ENCODE measurements at places on chromosomes 1 and 21. TPM values are rescaled to one million over a fixed set of nuclear protein-coding genes. Genes with fewer than 3 reads are reported as not detected.

OR2T3 gene
- total RNA-seq: not detected

DNA sequence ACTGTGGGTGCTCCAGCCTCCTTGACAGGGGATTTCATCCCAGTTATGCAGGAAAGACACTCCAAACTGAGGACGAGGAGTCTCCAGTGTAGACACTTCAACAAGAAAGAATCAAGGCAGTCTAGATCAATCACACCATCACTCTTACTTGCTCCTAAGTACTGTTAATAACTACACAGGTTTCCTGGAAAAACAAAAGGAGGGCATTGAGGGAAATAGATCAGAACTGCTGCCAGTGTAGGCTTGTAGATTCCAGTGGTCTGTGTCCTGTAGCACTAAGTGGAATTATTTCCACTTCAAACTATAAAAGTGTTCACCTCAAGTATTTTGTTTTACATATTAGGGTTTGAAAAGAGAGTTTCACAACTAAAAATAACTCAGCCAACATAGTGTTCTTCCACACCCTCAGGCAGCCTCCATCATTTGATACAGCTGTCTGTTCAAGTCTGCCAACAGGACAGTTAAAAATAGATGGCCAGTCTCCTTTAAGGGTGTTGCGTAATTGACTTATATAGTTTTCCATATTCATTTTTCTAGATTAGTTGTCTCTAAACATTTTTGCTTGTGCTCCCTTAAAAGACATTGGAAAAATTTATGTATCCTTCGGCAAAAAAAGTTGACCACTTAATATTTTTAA, 32.0 kb upstream of the AGL start:
- H3K27me3 ChIP-seq: no peaks in the 10 kb centered on the region
- H3K36me3 ChIP-seq: no peaks in the 10 kb centered on the region
- H3K4me3 ChIP-seq: no peak overlapping the region

GALE gene
- total RNA-seq: 30.4 TPM

AIRE gene
- 0.75 TPM for total RNA-seq

GRCh38 chr1:210558302-210558701, 229.6 kb downstream of the HHAT start:
- no peaks in the 10 kb centered on the region for H3K4me1 ChIP-seq
- DNase-seq: no peak
- H3K36me3 ChIP-seq: no peaks in the 10 kb centered on the region
- no peaks in the 10 kb centered on the region for H3K27me3 ChIP-seq
- no peak overlapping the region for H3K27ac ChIP-seq
- H3K4me3 ChIP-seq: no peak overlapping the region

- no peaks in the 10 kb centered on the region for H3K27me3 ChIP-seq
- H3K36me3 ChIP-seq: no peaks in the 10 kb centered on the region
- H3K4me3 ChIP-seq: no peak overlapping the region
- DNase-seq: peak; percentile 88
- peaks cover 8% of the 10 kb centered on the region for H3K4me1 ChIP-seq
These were observed 74.1 kb upstream of the IRF2BP2 start for GRCh38 chr1:234683861-234684632.

RIPPLY3 gene
- total RNA-seq: not detected

DNA sequence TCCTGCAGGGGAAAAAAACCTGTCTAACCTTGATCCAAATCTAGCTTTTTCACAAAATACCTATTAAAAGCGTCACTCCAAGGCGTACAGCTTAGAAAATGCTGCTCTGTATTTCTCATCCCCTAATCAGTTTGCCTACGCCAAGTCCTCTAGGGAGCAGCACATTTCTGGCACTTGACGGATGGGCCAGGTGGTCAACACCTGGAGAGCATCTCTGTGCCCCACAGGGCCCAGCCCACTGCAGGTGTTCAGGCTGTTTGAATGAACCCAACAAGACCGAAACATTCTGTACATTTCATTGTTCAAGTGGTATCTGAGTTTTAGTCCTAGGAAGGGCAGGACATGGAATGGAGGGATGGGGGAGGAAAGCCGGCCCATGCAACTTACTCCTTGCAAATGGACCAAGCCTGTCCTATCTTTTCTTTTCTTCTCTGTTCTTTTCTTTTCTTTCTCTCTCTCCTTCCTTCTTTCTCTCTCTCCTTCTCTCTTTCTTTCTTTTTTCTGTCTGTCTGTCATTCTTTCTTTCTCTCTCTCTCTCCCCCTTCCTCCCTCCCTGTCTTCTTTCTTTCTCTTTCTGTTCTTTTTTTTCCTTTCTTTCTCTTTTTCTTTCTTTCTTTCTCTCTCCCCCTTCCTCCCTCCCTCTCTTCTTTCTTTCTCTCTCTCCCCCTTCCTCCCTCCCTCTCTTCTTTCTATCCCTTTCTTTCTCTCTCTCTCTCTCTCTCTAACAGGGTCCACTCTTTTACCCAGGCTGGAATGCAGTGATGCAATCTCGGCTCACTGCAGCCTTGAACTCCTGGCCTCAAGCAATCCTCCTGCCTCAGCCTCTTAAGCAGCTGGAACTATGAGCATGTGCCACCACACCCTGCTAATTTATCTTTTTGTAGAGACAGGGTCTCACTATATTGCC, 29.1 kb downstream of the IGFN1 start:
- H3K4me1 ChIP-seq: no peaks in the 10 kb centered on the region
- no peaks in the 10 kb centered on the region for H3K27me3 ChIP-seq
- H3K4me3 ChIP-seq: no peak overlapping the region
- H3K36me3 ChIP-seq: no peaks in the 10 kb centered on the region

KDF1 gene
- not detected for total RNA-seq

DNA sequence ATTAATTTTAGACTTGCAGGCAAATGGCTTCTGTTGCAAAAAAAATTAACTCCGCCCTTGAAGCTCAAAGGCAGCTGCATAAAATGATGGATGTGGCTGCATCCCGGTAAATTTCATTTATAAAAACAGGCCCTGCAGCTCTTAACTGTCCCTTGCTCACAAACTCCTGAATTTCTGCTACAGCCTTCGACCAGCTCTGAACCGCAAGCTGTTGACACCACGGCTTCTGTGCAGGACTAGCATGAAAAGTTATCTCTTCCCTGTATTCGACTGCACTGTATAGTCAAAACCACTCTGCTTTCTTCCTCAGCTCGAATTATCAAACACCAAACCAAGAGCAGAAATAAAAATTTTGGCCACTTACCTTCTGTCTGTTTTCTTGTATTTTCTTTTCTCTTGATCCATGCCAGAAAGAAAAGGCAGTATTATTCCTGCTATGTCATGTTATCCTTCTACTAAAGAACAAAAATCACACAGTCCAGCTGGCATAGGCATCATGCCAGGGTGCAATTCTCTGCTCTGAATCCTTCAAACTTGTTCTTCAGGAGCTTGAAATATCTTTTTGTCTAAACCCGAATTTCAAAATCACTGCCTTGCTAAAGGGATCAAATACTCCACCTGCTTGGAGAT, 195.5 kb upstream of the NCAM2 start:
- no peak for DNase-seq
- no peaks in the 10 kb centered on the region for H3K4me1 ChIP-seq
- H3K27ac ChIP-seq: no peak overlapping the region
- H3K4me3 ChIP-seq: no peak overlapping the region
- no peaks in the 10 kb centered on the region for H3K27me3 ChIP-seq

- H3K27ac ChIP-seq: no peak overlapping the region
- peaks cover 17% of the 10 kb centered on the region for H3K27me3 ChIP-seq
- H3K4me1 ChIP-seq: no peaks in the 10 kb centered on the region
- no peak for DNase-seq
- H3K4me3 ChIP-seq: no peak overlapping the region
These were observed 3.3 kb downstream of the NCMAP start for GRCh38 chr1:24558902-24559791.

GNG4 gene
- not detected for total RNA-seq

GRCh38 chr21:42262831-42263231, 43.9 kb downstream of the ABCG1 start:
- no peak overlapping the region for H3K27ac ChIP-seq
- no peaks in the 10 kb centered on the region for H3K36me3 ChIP-seq
- DNase-seq: peak; percentile 31

GRCh38 chr1:98559291-98559690, 102.2 kb upstream of the SNX7 start:
- no peaks in the 10 kb centered on the region for H3K36me3 ChIP-seq
- H3K4me1 ChIP-seq: no peaks in the 10 kb centered on the region
- H3K27ac ChIP-seq: no peak overlapping the region
- no peak for DNase-seq

CASZ1 gene
- total RNA-seq: 25.8 TPM

- no peak overlapping the region for H3K27ac ChIP-seq
These were observed 199.0 kb downstream of the USH2A start for GRCh38 chr1:216224233-216224632.

IL12RB2 gene
- total RNA-seq: not detected

- peaks cover 5% of the 10 kb centered on the region for H3K4me1 ChIP-seq
- H3K4me3 ChIP-seq: no peak overlapping the region
- no peaks in the 10 kb centered on the region for H3K27me3 ChIP-seq
These were observed 15.8 kb upstream of the TNFRSF8 start for GRCh38 chr1:12047120-12047876.

GRCh38 chr1:46446646-46447498, 42.8 kb upstream of the DMBX1 start:
- H3K27ac ChIP-seq: no peak overlapping the region
- peak; percentile 87 for DNase-seq
- H3K27me3 ChIP-seq: no peaks in the 10 kb centered on the region
- H3K36me3 ChIP-seq: no peaks in the 10 kb centered on the region

DNA sequence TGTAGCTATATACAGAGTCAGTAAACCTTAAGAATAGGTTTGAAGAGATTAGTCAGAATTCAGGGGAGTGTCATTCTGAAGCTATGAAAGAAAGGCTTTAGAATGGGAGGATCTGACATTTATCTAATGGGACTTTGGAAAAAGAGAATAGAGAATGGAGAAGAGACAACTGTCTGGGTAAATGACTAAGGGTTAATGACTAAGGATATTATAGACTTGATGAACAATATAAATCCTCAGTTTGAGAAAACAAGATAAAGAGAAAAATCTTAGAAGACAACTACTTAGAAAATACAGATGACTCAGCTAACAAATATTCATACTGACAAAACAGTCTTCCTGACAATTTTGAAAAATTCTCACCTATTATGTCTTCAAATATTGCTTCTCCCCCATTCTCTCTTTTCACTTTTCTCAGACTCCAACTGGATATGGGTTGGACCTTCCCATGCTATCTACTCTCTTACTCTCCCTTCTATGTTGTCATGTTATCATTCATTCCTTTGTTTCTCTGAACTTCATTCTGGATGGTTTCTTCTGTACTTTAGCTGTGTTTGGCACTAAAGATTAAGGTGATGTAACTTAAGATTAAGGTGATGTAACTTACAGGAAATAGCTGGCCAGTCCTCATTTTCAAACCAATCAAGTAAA, 20.4 kb downstream of the SLC16A1 start:
- H3K4me3 ChIP-seq: no peak overlapping the region
- H3K4me1 ChIP-seq: peaks cover 3% of the 10 kb centered on the region
- no peak overlapping the region for H3K27ac ChIP-seq

NIBAN1 gene
- total RNA-seq: 74.6 TPM

GRCh38 chr1:101278845-101279244, 42.0 kb downstream of the S1PR1 start:
- DNase-seq: no peak
- H3K4me1 ChIP-seq: no peaks in the 10 kb centered on the region
- no peaks in the 10 kb centered on the region for H3K36me3 ChIP-seq
- H3K4me3 ChIP-seq: no peak overlapping the region
- H3K27me3 ChIP-seq: no peaks in the 10 kb centered on the region
- no peak overlapping the region for H3K27ac ChIP-seq

DIO1 gene
- total RNA-seq: not detected

OR10Z1 gene
- total RNA-seq: not detected

- no peak overlapping the region for H3K4me3 ChIP-seq
- peak; percentile 28 for DNase-seq
- no peaks in the 10 kb centered on the region for H3K4me1 ChIP-seq
These were observed 2.5 kb downstream of the FTCD start for GRCh38 chr21:46152927-46153246.

DNA sequence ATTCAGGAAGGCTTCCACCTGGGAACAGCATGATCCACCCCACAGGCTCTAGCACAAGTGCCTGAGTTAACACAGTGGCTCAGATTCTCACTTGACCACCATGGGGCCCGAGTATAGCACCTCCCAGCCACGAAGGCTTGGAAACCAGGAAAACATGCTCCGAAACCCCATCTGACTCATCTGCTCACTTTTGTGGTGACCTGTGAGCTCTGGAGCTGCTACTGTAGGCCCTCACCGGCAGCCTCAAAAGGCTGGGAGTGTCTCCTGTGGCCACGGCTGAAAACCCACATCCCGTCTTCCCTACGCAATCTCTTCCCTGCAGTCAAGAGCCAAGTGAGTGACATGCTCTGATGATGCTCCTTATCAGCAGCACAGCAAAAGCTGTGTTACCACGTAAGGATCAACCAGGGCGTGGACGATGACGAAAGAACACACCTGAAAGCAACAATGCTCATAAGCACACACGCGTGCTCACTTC, 81.4 kb downstream of the TGFBR3 start:
- H3K36me3 ChIP-seq: no peaks in the 10 kb centered on the region
- peaks cover 14% of the 10 kb centered on the region for H3K4me1 ChIP-seq
- no peaks in the 10 kb centered on the region for H3K27me3 ChIP-seq
- no peak for DNase-seq

SPATA45 gene
- total RNA-seq: not detected

DNA sequence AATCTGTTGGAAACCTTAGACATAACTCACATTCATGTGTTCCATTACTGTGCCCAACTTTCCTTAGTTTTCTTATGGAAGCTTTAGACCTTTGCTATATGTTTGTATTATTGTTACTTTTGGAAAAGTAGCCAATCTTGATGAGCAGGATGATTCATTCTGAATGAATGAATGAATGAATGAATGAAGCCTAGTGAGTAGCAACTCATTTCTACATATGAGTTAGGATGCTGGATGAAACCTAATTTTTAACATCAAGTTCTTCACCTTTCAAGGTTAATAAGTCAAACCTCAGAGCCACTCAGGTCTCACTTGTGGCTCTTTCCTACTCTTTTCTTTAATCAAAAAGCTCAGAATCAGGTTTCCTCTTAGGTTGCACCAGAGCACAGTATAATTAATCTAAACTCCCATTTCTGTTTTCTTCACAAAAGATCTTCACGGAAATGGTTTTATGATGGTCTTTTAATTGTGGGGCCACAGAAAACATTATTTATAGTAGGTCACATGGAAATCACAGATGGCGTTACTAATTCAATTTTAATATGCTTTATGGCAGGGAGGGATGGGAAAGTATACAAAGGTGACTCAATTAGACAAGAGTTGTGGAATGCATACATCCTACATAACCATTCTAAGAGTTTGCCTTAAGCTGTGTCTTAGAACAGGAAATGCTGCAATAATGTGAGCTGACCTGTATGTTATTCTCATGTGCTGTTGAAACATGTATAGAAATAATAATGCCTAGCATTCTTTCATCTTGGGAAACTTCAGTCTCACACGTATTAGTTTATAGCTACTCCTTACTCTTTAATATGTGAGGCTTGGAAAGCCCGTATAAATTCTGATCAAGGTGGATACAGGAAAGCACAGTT, 4.5 kb upstream of the DDX59 start:
- H3K4me1 ChIP-seq: peaks cover 7% of the 10 kb centered on the region
- no peak for DNase-seq
- H3K36me3 ChIP-seq: no peaks in the 10 kb centered on the region
- no peaks in the 10 kb centered on the region for H3K27me3 ChIP-seq
